H4 (cell line): ENCODE measurements at places on chromosomes 4 and X.
A peak's percentile ranks its signal among the peaks of the same experiment; 100 is the strongest.

DNA sequence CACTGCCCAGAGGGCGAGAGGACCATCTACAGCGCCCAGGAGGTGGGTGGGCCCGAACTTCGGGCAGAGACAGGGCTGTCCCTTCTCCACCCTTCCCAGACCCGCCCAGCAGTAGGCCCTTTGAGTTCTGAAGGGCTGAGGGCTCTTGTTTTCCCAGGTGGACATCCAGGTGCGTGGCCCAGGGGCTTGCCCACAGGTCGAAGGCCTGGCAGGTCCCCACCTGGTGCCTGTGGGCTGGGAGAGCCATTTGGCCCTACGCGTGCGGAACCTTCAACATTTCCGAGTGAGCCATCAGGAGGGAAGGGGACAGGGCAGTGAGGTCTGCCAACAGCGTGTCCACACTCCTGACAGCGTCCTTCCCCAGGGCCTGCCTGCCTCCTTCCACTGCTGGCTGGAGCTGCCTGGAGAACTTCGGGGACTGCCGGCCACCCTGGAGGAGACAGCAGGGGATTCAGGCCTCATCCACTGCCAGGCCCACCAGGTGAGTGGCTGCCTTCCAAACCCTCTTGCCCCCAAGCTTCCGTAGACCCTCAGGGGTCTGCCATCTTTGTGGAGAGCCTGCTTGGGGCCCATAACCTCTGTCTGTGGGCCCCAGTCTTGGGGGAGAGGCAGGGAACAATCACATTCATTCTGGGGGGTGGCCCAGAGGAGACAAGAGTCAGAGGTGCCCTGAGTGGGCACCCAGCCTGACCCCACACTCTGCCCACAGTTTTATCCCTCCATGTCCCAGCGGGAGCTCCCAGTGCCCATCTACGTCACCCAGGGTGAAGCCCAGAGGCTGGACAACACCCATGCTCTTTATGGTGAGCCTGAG lies 6.8 kb downstream of the PLXNB3 start:
- DNase-seq, result no peak

DNA sequence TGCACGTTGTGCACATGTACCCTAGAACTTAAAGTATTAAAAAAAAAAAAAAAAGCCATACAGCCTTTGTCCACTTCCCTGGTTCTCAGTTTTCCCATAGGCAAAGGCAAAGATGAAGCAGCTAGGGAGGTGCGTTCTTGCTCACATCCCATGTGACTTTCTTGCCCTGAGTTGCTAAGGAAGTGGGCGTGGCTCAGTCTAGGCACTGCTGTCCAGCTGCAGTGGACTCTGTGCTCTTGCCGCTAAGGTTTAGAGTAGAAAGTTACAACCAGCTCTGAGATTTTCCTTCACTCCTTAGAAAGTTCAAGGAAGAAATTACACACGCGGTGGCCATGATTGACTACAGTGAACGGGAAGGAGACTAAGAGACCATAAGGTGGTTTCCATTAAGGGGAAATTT lies 144.7 kb downstream of the NAA11 start:
- DNase-seq, result no peak

- no peak for DNase-seq
Observed at GRCh38 chr4:158181906-158182305, 9.1 kb upstream of the GASK1B start.

DNA sequence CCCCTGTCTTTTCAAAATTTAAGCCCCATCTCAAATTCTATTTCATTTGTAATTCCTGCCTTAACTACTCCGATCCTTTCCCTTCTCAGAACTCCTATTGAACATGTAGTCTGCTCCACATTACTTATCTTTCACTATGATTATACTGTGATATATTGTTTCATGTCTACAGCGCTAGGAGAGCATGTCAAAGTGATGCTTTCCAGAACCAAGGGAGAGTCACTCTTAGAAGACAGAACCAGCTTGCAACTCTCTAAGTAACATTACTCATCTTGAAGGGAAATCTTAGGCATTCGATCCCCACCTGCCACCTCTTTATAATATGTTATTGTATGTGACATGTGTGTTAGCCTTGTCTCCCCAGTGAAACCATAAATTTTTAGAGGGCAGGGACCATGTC lies 10.5 kb downstream of the EXOC1L start:
- no peak for DNase-seq

DNA sequence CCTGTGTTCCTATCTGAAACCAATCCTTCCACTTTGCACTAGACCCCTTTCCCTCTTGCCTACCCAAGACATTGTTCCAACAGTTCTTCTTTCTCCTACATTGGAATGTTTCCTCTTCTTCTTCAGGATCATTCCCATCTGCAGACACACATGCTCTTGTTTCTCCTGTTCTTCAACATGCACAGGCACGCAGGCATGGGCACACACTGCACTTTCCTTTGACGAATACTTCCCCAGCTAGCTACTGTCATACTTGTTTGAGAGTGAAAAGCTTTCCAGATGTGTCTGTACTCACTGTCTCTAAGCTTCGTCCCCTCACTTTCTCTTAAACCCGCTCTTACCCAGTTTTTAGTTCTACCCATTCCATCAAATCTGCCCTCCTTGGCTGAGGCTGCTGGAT lies 31.8 kb upstream of the ERVMER34-1 start:
- DNase-seq, result no peak

GRCh38 chrX:40013266-40014195 lies 84.2 kb downstream of the BCOR start:
- DNase-seq, result peak; percentile 60

DNA sequence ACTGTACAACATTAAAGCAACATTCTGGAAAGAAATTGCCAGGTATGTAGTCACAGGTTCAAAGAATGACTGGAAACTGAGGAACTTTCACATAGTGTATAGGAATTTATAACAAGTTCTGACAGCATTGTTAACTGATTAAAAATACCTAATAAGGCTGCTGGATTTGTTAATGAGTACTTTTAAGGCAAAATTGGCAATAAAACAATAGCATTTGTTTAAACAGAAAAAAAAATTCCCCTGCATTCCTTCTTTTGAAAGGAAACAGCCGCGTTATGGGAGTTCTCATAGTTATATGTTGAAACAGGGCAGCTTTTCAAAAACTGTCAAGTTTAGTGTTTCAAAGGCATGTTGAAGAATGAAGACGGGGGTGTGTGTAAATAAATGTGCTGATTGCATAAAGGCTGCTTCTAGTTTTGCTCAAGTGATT lies 282.5 kb upstream of the FAT1 start:
- no peak for DNase-seq

DNA sequence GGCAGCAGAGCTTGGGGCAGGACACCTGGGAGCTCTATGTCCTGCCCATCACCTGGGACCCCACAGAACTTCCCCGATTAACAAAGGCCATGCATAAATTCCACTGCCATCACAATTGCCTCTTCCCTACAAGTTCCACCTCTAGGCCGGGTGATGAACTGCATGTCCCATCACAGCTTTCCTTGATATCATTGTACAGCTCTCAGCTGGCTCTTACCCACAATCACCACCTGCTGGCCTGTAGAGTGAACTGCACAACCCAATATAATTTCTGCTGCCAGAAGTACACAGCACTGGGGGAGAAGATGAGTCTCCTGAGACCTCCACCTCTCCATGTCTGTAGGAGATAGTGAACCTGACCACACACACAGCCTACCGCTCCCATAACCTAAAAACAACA lies 285.0 kb upstream of the AADAT start:
- peak; percentile 48 for DNase-seq

DNA sequence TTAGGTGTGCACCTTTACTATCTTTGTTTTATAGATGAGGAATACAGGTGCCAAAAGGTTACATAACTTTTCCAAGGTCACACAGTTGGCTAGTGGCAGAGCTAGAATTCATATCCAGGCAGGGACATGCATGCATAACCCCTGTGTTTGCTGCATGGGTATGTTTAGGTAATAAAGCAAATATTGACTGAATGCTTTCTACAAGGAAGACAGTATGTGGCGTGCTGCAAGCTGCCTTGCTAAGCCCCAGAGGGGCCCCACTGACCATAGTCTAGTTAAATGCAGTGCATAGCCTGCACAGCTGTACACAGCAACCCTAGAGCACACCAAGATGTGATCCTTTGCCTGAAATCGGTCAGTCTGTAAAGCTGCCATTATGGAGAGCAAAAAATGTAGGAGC lies 320.5 kb upstream of the IGFBP7 start:
- DNase-seq, result no peak

- DNase-seq, result no peak
Observed at GRCh38 chr4:130675266-130675665, 1579.3 kb downstream of the C4orf33 start.
